Left cardiac atrium (tissue), 4 donors: ENCODE measurements at places on chromosomes 7 and 10. TPM values are rescaled to one million over a fixed set of nuclear protein-coding genes. Genes with fewer than 3 reads are reported as not detected.
A peak's percentile ranks its signal among the peaks of the same experiment; 100 is the strongest.

DNA sequence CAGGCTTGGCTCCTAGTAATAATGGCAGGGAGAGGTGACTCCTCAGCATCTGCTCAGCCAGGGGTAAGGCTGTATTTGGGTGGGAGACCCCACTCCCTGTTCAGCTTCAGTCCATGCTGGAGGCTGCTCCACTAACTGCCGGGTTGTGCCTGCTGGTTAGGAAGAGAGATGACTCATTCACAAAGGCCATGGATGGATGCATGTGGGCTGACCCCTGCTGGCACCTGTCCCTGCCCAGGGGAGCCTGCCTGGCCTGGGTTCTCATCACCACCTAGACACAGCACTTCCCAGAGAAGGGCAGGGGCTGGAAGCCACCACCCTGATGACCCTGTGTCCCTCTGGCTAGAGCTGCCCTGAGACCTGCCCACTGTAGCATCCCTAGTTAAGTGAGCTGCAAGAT, 59.0 kb downstream of the VSTM4 start:
- no peak for DNase-seq

DNA sequence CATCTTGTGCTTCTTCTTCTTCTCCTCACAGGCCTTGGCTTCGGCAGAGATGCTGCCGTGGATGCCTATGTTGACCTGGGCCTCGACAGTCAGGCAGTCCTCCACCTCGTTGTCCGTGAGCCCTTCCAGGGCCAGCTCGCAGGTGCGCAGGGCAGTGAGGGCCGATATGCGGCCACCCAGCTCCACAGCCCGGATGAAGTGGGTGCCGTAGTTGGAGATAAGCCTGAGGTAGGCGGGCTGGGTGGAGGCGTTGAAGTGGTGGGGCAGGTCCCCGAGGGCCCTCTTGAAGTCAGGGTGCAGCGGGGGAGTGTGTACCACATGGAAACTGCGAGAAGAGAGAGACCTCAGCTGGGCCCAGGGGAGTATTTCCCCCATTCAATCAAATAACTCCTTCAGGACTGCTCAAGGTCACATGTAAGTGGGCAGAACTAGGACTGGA, 3.7 kb downstream of the PRF1 start:
- DNase-seq = no peak

GRCh38 chr7:100342765-100343164, 15.2 kb upstream of the PILRB start:
- DNase-seq = no peak

GRCh38 chr7:80014511-80014910, 120.1 kb upstream of the GNAI1 start:
- DNase-seq = no peak

DNA sequence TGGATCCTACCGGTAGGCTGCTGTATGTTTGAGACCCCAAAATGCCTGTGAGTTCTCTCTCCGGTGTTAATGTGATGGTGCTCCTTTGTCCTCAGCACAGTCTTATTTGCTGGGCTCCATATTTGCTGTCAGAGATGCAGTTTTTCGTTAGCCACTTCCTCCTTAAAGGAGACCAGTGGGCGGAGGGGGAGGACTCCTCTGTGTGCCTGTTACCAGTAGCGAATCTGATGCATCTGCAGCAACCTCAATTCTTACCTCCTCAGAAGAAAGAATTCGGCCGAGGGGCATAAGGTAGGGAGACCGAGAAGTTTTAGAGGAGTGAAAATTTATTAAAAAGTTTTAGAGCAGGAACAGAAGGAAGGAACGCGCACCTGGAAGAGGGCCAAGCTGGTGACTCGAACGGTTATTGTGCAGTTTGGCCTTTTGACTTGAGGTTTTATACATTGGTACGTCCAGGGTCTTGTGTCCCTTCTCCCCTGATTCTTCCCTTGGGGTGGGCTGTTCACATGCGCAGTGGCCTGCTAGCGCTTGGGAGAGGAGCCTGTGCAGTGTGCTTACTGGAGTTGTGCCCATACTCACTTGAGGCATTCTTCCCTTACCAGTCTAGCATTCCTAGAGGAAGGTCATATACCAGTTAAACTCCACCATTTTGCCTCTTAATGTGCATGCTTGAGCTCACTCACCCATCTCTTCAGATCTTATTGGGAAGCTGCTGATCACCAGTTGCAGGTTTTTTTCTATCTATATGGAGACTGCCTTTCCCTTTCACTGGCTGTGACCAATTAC, 49.5 kb downstream of the GNAI1 start:
- DNase-seq = no peak

GRCh38 chr7:20959281-20959680, 172.6 kb upstream of the SP8 start:
- DNase-seq = no peak

DNA sequence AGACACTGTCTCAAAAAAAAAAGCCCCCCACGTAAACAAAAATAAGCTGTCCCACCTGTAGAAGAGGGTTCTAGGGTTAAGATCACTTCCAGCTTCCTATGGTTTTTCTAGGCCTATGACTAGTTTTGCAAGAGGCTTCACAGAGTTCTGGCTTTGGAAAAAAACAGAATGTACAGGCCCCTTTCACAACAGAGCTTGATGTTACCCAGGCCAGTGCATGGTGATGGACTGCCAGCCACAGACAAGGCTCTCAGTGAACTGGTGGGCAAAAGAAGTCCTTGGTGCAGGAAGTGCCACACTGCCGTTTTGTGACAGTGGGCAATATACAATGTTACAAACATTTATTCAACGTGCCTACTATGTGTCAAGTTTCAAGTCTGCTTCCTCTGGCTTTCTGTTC, 18.3 kb upstream of the EFCAB10 start:
- no peak for DNase-seq

DNA sequence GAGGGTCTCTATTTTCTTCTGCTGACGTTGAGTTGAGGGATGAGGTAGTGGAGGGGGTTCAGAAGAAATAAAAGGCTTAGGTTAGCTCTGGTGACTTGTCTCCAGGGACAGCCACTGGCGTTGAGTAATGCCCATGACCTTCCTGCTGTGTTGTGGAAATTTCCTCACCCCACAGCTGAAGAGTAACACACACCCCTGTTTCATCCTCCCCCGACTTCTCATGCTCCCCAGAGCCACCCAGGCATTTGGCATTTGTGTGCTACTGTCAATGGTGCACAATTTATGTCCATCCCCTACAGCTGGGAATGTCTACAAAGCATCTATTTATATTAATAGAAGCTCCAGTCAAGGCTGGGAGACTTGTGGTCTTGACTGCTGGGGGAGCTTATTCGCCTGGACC, 4.7 kb upstream of the TMEM72 start:
- no peak for DNase-seq

- no peak for DNase-seq
Measured at GRCh38 chr7:141698247-141699015, 3.5 kb downstream of the DENND11 start.

DNA sequence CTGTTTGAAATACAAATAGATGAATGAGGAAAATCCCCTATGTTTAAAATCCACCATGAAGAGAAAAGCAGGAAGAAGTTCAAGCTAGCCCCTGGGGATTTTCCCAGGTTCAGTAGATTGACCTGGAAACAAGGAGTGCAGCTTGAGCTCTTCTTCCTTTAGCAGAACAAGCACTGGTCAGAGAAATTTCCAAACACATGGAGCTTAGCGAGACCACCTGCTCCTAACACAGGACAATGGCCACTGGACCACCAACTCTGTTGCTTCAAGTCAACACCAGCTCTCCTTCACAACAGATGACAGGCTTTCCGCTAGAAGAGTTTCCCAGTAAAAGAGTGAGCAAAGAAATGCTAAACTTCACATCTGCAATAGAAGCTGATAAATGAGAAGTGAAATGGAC, 9.4 kb upstream of the FBXW4 start:
- DNase-seq = no peak

DNA sequence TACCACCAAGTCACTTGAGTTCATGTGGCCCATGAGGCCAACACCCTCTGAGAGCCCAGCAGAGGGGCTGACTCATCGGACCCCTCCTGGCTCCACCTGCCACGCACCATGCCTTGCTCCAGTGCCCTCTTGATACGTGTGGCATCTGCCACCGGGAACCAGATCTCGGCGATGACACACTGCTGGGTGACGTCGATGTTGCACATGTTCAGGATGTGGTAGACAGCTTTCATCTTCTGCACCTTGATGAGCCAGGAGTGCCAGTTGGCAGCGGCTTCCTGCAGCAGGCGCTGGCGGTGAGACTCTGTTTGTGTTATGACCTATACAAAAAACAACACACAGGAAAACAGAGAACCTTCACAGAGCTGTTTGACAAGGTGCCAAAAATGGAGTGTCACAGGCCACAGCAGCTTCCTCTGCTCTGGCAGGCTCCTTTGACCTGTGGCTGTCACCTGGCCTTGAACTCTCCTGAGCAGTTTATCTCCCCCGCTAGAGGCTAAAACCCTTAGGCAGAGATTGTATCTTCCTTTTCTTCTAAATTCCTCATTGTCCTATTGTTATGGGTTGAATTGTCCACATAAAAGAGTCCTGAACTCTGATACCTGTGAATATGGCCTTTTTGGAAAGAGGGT, 45.2 kb upstream of the TMEM213 start:
- DNase-seq = peak; percentile 49

GRCh38 chr10:21269289-21269688, 256.2 kb downstream of the SKIDA1 start:
- no peak for DNase-seq

DNA sequence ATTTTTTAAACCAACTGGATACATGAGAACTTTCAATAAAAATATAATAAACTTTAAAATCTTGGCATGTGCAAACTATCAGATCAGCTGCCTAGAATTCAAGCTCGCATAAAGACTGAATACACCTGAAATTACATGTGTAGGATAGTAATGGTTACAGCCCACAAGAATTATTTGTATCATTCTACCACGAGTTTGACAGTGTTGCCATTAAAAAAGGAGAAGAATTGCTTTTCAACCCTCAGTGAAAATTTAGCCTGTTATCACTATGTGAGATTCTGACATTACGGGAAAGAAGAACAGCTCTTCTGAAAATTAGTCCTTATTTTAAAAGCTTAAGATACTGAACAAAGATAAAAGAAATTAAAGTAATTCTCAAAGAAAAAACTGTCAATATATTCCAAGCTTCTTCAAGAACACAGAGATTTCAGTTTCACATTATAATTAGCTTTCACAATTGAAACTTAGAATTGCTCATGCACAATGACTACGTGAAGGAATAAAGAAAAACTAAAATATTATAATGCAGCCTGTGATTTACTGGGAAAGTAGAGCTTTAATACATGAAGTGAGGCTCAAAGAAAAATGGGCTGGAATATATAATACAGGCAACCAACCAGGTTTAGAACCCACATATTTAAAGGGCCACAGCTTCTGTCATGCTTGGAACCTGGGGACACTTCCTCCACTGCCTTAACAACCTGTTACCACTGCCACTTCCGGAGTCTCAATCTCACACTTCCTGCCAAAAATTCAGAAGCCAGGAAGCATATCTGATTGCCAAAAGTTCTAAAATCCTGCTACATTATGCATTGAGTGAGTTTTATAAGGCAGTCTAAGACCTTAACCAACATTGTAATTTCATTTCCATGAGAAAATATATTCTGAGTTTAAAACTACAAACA, 23.2 kb downstream of the TPK1 start:
- DNase-seq = no peak

DNA sequence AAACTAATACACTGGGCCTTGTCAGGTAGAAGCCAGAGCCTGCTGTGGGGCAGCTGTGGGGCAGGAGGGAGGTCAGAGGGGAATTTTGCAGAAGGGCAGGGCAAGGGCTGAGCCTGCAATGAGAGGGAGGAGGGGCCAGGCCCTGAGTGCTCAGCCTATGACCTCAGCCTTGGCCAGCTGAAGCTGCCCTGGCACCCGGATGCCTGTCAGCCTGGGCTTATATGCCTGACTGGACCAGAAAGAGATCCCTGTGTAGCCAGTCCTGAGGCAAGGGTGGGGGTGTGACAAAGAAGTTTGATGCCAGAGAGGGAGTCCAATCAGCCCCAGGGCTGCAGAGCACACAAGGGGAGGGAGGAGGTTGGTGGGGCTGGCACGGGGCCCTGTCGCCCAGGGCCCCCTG, 22.3 kb upstream of the PRRT4 start:
- DNase-seq = no peak

- no peak for DNase-seq
Measured at GRCh38 chr7:157555944-157556641, 219.3 kb downstream of the DNAJB6 start.

DNA sequence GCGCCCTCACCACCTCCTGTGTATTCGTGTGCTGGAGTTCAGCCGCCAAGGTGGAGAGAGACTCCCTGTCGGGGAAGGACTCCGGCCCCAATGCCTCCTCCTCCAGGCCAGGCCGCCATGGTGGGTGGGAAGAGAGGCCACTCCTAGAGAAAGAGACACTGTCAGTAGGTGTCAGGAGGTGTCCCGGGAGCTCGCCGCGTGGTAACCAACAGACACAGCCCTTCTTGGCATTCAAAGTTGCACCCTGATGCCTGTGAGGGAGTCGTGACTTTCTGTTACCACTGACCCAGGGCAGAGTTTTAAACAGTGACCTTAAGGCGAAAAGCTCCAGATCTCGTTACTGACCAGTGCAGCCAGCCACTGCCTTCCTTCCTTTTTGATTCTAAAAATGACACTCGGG, 155.2 kb downstream of the CUX1 start:
- no peak for DNase-seq

GRCh38 chr7:87561102-87561501, 39.6 kb downstream of the ABCB1 start:
- no peak for DNase-seq

DNA sequence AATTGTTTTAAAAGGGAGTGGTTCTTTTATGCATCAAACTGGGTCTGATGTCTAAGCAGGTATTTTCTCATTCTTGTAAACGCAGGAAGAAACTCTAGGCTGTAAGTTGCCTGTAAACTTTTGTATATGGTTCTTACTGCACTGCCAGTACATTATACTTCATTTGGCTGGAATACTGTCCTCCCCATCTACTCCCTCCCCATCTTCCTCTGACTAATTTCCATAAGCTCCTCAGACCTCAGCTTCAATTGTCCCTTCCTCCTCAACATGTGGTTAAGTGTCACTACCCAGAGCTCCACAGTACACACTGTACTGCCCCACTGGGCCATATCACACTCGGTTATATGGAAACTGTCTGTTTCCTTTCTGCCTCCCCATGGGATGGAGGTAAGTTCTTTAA, 161.4 kb upstream of the MDFIC start:
- no peak for DNase-seq

The TECPR1 gene
- 23.4 TPM for total RNA-seq

The TBXAS1 gene
- 11.3 TPM for total RNA-seq

The COX19 gene
- 6.6 TPM for total RNA-seq

The MINDY4 gene
- total RNA-seq = 5.1 TPM

The ZNF92 gene
- total RNA-seq = 3.9 TPM

The ASZ1 gene
- not detected for total RNA-seq
